ENCODE measurements at places on chromosomes 12 and 14.

DNA sequence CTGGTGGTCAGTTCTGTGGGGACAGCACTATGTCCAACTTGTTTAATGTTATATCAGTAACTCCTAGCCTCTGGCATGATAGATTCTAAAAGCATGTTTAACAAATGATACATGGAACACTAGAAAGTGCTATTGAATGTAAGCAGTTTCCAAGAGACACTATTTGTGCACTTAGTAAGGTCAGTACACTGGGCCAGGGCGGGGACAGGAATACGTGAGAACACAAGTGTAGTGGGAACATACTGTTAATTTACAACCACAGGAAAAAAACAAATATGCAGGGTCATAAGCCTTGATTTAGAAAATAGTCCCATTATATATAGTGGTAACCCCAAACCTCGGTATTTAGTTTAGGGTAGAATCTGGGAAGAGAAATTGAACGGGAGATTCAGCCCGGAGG is 88.9 kb upstream of the SLC38A2 start:
- no peak for DNase-seq

DNA sequence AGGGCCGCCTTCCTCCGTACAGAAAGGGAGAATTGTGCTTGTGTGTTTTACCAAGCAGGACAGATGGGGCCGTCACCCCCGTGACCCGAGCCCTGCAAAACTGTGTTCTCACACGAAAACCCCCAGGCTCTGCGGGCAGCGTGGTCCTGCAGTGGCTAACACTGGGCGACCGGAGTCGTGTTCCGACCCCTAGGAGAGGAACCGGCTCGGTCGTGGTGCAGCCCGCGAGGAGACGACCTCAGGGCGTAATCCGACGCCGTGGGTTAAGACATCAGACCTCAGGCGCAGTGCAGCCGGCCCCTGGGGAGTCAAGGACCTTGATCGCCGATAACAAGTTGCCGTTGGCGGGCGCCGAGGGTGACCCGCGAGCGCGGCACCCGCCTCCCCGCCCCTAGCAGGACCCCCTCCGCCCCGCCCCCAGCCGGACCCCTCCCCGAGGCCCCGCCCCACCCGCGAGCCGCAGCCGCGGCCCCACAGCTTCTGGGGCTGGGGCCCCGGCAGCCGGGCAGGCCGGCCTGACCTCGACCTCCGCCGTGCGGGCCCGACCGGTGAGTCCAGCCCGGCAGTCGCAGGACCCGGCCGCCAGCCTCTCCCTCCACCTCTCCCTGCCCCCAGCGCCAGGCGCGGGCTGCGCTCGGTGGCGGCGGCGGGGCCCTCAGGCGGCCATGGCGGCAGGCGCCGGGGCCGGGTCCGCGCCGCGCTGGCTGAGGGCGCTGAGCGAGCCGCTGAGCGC is at the start of gene CHPT1:
Gene CHPT1 (plus strand): TSS at position 444 of the 733 bp plus-strand sequence. CDS start 222 bp downstream, at position 666.
- DNase-seq: peak; percentile 29

- DNase-seq: no peak
Observed at GRCh38 chr12:45166056-45166455, 49.8 kb upstream of the ANO6 start.

- no peak for DNase-seq
Observed at GRCh38 chr12:64522316-64522715, 70.4 kb downstream of the TBK1 start.
